Nephron progenitor cell (in vitro differentiated cells): ENCODE measurements at places on chromosomes 4 and X.

- no peak for DNase-seq
Measured at GRCh38 chr4:154778264-154778663, 2.8 kb upstream of the RBM46 start.

DNA sequence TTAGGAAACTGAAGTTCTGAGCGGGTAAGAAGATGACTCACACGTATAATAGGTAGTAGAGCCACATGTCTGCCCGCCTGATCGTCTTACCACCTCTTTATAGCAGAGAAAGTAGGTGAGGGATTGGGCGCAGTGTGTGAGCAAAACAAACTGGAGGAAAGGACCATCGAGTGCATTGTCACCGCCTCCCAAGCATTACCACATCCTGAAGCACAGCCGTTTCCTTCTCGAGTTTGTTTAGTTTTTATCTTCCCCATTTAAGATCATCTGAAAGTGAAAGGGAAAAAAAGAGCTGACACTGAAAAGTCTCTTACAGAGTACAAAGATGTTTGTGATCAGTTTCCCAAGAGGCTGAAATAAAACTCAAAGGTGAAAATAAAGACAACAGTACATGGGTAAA is 14.8 kb downstream of the PDK3 start:
- DNase-seq = no peak

GRCh38 chr4:51853027-51853682 is 10.2 kb downstream of the DCUN1D4 start:
- no peak for DNase-seq

DNA sequence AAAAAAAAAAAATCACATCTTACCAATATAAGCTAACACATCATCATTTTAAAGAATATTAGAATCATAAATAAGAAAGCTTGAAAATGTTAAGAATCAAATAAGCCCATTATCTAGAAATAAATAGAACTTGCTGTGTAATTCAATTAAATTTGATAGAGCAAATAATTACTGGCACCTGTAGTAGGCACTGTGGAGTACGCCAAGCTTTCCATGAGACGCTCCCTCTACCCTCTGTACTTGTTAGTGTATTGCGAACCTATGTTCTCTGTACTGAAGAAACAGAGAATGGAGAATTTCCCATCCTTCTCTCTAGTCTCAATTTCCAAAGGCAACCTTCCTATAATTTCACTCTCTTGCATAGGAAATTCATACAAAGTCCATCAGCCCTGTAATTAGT is 61.7 kb upstream of the HAND2 start:
- DNase-seq = no peak

DNA sequence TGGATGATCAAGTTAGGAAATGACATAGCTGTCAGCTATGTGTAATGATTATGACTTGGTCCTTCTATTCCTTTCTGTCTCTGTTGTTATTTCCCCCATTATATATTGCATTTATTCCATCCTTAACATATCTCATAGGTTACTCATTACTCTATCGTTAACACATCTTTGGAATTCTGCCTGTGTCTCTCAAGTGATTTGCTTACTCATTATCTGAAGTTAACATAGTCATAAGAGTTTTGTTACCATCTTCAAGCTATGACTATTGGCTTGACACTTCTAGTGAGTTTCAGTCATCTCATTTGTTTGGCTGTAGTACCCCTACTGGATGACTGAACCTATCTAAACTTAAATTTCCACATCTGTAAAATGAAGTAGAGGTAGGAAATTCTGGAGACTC is 286.1 kb upstream of the PPP1R2C start:
- DNase-seq = no peak

GRCh38 chrX:7891928-7892327 is 35.3 kb downstream of the PNPLA4 start:
- no peak for DNase-seq

- no peak for DNase-seq
Measured at GRCh38 chr4:173450281-173450680, 51.4 kb upstream of the SCRG1 start.

GRCh38 chrX:74344280-74344622 is 40.3 kb downstream of the ZCCHC13 start:
- DNase-seq = no peak

GRCh38 chrX:13219991-13220764 is 99.7 kb downstream of the ATXN3L start:
- no peak for DNase-seq

DNA sequence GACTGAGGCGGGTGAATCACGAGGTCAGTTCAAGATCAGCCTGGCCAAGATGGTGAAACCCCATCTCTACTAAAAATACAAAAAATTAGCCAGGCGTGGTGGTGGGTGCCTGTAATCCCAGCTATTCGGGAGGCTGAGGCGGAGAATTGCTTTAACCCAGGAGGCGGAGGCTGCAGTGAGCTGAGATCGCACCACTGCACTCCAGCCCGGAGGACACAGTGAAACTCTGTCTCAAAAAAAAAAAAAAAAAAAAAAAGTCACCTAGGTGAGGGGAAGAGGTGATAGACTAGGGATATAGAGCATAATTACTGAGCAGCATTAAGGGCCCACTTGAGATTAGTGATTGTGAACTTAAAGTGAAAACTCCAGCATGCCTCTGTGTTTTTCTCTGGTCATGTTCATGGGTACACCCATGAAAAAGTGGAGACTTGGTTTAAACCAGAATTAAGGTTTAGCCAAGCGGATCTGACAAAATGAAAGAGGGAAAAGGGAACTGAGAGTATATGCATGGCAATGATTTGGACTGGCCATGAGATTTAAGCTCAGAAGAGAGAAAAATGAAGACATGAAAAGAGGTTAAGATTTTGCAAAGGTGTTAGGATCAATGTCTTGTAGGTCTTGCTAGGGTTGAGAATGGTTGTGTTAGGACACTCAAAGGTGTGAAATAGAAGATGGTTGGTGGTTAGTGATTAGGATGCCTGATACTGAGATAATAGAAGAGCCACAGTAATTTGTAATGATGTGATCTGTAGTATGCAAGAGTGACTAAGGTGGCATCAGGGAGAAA is 105.0 kb downstream of the RAB28 start:
- no peak for DNase-seq

- no peak for DNase-seq
Measured at GRCh38 chrX:9488586-9488985, 23.7 kb downstream of the TBL1X start.

DNA sequence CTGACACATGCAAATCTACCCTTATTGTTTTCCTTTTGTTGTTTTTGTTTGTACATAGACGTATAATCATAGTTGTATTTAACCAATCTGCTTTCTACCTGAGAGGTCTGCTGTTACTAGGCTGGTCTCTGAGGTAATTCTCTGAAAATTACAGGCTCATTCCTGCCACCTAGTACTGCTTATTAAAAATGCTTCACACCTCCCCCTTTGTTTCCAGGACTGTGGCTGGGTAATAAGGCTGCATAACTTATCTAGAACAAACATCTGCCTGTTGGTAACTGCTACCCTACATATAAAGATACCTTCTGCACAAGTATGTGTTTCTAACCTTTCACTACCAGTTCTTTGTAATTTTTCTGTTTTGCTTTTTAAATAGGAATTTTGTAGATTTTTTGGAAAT is 34.2 kb downstream of the COX7B2 start:
- DNase-seq = no peak

- DNase-seq = no peak
Measured at GRCh38 chr4:112966701-112967488, 82.6 kb upstream of the ANK2 start.
